Psoas muscle (tissue), 8 donors: ENCODE measurements at places on chromosomes 2 and 18. TPM values are rescaled to one million over a fixed set of nuclear protein-coding genes. Genes with fewer than 3 reads are reported as not detected.

DNA sequence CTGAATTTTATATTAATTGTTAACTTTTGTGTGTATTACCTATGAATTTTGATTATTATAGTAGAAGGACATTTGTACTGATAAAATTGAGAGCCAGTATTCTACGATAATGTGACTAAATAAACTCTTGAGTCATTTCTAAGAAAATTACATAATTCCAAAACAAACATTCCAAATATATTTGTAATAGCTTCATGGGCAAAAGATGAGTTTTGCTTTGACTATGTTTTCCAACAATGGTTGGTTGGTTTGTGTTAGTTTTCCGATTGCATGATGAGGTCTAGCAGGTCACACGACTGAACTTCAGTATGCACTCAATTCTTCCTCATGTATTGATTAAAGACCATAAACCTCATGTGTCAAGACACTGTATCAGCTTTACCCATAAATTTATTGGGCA, 71.7 kb upstream of the WDR75 start:
- DNase-seq = no peak

DNA sequence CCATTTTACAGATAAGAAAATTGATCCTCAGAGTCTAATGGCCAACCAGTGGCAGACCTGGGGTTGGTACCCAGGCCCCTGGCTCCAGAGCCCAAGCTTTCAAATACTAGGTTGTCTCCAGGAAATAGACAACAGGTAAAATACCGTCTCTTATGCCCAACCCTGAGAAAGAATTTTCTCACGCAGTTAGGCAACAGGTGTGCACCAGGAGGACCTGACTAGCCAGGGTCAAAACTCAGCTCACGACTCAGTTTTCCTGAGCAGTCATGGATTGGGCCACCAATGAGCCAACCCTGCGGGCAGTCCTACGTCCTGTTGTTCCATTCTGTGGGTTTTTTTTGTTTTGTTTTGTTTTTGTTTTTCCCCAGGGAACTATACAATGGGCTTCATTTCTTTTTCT, 13.5 kb downstream of the TRIB2 start:
- no peak for DNase-seq

DNA sequence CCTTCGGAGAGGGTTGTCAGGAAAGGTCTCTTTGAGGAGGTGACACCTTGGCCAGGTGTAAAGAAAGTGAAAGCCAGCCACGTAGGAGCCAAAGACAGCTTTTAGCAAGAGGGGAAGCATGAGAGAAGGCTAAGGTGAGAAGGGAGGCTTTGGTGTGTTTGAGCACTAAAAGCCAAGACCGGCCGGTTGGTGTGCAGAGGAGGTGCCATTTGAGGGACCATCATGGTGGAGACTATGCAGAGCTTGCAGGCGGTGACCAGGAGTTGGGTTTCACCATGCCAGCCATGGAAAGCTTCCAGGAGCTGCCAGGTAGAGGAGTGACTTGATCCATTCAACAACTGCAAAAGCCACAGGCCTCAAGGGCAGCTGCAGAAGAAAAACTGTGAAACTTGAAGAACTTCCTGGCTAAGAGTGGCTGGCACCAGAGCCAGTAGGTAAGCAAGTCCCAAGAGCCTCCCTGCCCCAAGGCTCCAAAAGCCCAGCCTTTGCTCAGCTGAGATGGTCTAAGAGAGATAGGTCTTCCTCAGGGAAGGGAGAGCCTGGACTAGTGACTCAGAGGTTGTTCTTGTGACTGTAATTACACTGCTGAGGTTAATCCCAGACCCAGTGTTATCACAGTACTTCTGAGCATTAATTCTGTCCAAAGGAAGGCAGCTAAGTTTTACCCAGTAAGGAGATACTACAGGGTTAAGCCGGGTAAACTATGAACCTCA, 319.0 kb downstream of the BCL11A start:
- no peak for DNase-seq

GREB1 gene
- total RNA-seq = 8.3 TPM

TBR1 gene
- total RNA-seq = not detected
